ENCODE measurements at places on chromosomes 2 and 18.
A peak's percentile ranks its signal among the peaks of the same experiment; 100 is the strongest.

DNA sequence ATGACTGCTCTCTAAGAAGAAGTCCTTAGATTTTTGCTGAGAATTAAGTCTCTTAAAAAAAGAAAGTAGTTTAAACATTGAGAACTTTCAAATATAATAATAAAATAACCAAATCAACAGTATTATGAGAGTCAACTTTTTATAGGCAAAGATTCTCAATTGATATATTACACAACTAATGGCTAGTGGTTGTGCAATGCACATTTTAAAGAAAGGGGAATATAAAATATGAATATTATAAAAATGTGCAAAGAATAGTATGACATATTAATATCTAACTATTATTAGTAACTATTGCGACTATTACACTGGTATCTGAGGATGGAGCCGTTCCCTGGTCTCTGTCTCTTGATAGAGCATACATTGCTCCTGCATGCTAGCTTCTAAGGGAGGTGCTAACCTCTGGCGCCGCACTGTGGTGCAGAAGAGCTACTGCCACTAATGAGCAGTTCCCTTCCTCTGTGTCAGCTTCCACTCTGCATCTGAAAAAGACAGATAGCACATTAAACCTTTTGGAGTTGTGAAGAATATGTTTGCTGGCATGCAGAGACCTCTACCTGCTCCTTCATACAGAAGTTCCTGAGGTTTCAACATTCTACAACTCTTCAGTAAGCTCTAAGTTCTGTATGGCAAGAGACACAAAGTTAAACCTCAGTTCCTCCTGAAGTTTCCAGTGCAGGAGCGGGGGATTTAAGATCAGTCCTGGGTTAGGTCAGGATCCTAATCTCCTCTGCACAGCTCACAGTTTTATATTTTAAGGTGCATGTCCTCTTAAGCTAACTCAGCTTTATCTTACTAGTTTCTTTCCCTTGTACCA, 3.5 kb upstream of the SLC9A2 start:
- DNase-seq = no peak

DNA sequence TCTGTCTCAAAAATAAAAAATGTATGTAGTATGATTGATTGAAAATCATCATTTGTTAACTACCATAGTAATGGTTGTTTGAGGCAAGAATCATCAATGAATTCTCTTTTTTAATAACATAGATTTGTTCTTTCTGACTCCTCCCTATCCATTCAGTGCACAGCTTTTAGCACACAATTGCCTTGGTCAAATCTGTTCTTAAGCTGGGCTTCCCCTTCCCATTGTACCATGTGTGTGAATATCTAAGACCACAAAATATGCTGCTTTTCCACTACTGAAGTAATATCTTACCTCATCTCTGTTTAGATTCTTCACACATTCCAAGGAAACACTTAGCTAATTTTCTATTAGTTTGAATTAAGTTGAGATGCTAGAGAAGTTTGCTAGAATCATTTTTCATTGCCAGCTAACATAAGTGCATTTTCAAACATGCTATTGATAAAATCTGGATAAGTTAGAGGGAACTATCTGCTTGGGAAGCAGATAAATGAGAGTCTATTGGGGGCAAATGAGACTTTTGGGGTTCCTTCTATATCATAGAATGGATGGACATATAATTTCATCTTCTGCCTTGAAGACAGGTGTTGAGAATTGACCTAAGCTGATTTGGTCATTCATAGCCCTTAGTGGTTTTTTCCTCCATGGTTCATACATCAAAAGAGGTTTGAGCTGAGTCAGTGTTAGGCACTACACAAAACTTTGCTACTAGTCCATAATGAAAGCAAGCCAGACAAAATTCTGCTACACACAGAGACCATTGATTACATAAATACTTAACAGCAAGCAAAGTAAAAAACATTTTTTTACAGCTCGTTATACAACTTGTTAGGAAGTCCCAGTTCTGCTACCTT, 231.9 kb downstream of the PLCL1 start:
- DNase-seq = no peak

- no peak for DNase-seq
These were observed 561.4 kb downstream of the ADCYAP1 start for GRCh38 chr18:1466035-1466434.

DNA sequence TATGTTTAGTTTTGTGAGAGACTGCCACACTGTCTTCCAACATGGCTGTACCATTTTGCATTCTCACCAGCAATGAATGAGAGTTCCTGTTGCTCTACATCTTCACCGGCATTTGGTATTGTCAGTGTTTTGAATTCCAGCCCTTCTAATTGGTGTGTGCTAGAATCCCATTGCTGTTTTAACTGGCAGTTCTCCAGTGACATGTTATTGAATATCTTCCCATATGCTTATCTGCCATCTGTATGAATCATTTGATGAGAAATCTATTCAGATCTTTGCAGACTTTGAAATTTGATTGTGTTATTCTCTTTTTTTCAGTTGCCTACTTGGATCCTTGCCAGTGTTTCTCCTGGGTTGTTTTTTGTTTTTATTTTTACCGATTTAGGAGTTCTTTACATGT, 99.0 kb downstream of the SNTG2 start:
- no peak for DNase-seq

GRCh38 chr18:3832025-3832638, 382.2 kb downstream of the TGIF1 start:
- peak; percentile 28 for DNase-seq

DNA sequence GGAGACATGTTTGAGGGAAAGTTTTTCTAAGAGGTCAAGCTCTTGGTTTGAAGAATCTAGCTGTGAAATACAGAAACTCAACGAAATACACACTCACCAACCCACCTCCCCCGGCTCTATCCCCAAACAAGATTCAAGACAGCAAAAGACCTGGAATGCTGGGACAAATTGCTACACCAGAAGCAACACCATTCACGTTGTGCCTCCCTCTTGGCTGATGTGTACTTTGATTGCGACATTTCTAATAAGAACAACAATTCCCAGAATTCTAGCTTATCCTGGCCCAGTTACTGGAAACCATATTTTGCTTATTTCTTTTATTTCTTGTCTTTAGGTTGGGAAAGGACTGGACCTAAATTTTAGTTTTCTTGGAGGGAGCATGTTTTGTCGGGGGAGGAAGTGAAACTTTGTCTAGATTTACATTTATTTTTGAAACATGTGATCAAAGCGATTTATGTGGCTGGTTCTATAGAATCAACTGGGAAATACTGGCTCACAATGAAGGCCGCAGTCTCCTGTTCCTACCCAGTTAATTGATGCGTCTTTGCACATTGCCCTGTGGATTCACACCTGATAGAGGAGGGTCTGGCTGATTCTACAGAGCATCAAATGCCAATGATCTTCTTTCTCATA, 29.6 kb upstream of the LPIN1 start:
- DNase-seq = no peak

- no peak for DNase-seq
These were observed 62.6 kb downstream of the PTPN2 start for GRCh38 chr18:12821408-12821807.

DNA sequence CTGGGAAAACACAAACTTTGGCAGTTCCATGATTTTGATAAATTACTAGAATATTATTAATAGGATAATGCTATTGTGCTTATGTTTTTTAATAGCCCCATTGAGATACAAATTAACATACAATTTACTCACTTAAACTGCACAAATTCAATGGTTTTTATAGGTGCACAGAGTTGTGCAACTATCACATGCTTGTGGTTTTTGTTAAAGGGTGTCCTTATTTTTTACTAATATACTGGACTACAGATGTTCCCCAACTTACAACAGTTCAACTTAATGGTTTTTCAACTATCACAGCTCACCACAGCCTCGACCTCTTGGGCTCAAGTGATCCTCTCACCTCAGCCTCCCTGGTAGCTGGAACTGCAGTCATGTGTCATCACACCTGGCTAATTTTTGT, 76.6 kb downstream of the OSBPL1A start:
- DNase-seq = no peak

DNA sequence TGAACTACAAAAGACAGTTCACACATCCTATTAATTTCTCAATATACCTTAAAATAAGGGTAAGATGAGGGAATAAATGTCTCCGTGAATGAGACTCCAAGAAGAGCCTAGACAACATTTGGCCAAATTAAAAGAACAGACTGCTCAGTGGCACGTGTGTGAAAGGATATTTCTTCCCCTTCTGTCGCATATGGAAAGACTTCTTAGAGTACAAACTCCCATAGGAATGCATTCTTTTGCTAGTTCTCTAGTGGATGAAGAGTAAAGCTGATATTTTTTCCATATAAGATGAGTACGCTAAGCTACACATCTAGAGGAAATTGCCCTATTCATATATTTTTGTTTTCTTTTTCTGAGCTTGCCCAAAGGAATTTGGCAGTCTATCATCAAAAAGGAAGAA, 710.0 kb upstream of the ID2 start:
- no peak for DNase-seq

DNA sequence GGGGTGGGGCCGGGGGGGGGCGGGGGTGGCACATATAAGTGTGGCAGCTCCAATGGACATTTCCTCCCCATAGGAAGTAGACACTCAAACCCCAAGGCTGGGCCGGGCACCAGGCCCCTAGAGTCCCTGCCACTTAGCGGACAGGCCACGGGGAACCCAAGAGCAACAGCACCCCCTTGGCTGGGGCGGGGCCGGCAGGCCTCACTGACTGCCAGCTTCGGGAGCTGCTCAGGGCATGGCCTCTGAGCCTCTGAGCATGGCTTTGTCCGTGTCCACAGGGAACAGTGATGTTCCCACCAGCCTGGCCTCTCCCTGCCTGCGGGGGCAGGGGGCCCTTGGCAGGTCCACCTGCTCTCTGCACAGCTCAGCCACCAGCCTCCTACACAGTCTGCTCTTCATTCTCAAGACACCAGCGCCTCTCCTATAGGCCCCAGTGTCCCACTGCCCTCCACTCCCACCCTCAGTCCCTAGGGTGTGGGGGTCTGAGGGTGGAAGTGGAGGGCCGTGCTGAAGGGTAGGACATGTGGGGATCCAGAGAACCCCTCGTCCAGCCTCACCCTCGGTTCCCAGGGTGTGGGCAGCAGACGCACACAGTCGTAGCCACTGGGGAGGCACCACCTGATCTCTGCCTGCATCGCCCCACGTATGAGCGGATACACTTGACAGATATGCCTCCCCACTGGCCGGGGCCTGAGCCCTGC, 106.7 kb downstream of the FAM210A start:
- no peak for DNase-seq

Measured in NCI-H1092 (cell line).